ENCODE measurements at places on chromosomes 3 and 15.

GRCh38 chr15:31494786-31495185 lies 168.2 kb downstream of the KLF13 start:
- DNase-seq = no peak

GRCh38 chr15:101535170-101535902 lies 45.8 kb upstream of the PCSK6 start:
- no peak for DNase-seq

DNA sequence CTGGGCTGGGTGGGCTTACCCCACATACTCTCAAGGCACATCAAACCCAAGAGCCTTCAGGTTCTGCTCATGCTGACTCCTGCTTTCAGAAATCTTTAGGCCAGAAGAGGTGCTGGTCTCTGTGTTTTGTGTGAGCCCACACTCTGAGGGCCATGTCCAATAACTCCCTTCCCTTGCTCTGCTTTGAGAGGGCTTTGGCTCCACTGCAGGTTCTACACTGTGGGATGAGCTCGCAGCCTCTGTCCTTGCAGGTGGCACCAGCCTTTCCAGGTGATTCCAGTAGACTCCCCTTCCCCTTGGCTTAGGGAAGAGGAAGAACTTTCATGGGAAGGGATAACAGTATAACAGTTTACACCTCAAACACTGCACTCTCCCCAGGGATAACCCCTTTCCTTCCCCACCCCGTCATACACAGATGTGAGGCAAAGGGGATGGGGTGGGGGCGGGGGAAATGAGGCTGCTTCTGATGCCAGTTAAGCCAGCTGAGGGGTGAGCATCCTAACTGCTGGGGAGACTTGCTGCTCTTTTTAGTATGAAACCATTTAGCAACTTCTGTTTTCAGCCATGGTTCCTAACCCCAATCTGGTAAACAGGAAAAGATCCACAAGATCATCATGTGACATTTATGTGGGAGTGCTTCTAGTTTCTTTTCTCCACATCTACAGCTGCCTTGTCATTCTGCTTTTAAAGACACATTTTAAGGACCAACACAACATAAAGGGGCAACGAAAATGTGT lies 262.4 kb downstream of the SLC9A9 start:
- DNase-seq = no peak

- DNase-seq = no peak
Observed at GRCh38 chr3:80234706-80235105, 466.9 kb upstream of the ROBO1 start.

- DNase-seq = no peak
Observed at GRCh38 chr3:179720196-179720595, 67.4 kb downstream of the USP13 start.

DNA sequence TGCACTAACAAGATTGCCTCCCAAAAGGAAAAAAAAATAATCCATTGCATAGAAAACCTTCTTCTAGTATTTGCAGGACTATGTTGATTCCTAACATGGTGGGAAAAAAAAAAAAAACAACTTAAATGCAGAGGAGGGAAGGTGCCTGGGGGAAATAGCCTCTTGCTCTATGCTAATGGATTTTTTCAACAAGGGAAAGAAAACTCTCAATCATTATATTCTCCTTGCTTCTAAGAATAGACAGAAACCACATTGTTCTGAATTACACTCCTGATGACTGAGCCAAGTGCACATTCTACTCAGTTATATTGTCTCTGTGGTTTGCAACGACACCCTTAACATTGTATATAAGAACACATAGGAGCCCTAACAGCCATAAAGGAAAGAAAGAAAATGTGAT lies 760.2 kb downstream of the NAALADL2 start:
- no peak for DNase-seq

DNA sequence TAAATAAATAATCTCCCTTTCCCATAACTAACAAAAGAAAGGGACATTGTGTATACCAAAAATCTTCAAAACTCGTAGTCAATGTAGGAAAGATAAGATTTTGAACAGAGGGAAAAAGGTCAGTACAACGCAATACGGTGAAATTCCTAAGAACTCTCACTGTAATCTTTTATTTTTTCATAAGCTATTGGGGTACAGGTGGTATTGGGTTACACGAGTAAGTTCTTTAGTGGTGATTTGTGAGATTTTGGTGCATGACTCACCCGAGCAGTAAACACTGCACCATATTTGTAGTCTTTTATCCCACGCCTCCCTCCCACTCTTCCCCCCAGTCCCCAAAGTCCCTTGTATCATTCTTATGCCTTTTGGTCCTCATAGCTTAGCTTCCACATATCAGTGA lies 718.0 kb downstream of the TBL1XR1 start:
- no peak for DNase-seq

DNA sequence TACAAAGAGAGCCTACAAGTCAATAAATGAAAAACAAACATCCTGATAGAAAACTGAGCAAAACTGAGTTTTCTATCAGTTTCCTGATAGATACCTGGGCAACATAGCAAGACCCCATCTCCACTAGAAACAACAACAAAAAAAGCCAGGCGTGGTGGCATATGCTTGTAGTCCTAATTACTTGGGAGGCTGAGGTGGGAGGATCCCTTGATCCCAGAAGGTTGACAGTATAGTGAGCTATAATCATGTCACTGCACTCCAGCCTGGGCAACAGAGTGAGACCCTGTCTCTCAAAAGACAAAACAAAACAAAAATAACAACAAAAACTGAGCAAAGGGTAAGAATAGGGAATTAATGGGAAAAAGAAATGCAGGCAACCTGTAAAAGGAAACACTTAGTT lies 23.9 kb upstream of the UBE2E1 start:
- no peak for DNase-seq

GRCh38 chr3:16842272-16843270 lies 42.2 kb upstream of the PLCL2 start:
- no peak for DNase-seq

- no peak for DNase-seq
Observed at GRCh38 chr3:100963041-100963440, 30.2 kb downstream of the ABI3BP start.

All from kidney capillary endothelial cell (primary cell).